Activated CD4-positive, CD25-positive, alpha-beta regulatory T cell treated with anti-CD3 and anti-CD28 coated beads, Interleukin-2, amount 50 U/mL, for 72 hours (primary cell): ENCODE measurements at places on chromosomes 13 and 19.

DNA sequence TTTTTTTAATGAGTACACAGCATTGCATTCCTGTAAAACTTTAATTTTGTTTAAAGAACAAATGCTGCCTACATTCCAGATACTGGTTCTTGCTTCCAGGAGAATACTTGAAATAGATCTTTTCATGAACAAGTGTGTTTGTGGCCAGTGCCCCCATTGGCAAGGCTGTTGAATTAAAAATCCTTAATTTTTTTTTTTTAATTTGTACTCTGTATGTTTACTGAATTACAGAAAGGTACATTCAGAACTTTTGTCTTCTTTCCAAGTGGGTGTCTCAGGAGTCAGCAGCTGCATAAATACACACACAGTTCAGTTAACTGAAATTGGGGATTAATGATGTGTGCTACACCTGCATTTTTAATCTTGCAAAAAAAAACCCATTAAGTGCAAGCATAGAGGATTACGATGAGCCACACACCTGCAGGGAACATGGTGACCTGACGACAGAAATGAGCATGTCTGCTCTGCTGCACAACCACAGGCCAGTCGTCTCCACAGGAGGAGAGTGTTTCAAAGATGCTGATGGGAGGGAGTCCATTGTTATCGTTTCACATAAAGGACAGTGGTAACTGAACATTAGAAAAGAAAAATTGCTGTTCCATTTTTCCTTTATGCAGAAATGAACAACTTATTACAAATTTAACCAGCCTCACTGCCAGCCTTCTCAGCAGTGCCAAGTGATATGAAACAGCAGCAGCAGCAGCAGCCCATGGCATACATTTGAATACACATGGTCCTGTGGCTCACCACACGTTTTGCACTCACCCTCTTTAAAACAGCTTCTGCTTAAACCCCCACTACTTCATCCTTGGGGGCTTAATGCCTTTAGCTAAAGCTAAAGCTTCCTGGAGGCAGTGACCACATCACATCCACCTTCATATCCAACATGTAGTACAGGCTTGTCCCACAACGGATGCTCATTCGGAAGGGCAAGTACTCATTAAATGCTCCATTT lies 72.3 kb upstream of the RFC3 start:
- DNase-seq = no peak

- no peak for DNase-seq
These were observed 6.1 kb downstream of the PTGIR start for GRCh38 chr19:46618670-46619231.

DNA sequence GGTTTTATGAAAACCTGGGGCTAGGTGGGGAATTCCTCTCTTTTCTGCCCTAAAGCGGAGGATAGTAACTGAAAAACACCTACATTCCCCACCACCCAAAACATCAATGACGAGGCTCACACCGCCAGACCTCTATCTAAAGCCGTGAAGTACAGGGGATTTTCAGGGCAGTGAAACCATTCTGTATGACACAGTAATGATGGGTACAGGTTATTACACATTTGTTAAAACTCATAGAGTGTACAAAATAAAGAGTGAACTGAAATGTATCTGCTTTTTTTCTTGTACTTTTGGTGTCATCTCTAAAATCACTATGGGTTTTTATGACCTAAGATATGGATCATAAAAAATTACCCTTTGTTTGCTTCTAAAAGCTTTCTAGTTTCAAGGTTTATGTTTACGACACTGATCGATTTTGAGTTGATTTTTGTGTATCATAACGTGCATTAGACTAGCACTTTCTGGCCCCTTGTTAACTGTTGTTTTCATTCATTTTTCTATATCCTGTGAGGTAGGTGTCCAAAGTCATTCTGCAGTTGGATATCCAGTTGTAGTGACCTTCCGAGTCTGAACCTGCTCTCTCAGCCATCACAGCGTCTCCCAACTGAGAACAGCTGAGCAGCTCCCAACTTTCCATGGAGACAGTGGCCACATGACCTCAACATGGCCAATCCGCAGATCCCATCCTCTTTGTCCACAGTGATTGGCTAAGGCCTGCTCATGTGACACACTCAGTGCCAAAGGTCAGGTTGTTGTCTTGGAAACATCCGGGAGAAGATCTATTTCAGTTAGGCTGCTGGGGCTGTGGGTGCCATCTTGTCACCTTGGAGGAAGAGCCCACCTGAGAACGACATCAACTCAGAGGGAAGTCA lies 10.3 kb downstream of the MBD3L2B start:
- DNase-seq = no peak

DNA sequence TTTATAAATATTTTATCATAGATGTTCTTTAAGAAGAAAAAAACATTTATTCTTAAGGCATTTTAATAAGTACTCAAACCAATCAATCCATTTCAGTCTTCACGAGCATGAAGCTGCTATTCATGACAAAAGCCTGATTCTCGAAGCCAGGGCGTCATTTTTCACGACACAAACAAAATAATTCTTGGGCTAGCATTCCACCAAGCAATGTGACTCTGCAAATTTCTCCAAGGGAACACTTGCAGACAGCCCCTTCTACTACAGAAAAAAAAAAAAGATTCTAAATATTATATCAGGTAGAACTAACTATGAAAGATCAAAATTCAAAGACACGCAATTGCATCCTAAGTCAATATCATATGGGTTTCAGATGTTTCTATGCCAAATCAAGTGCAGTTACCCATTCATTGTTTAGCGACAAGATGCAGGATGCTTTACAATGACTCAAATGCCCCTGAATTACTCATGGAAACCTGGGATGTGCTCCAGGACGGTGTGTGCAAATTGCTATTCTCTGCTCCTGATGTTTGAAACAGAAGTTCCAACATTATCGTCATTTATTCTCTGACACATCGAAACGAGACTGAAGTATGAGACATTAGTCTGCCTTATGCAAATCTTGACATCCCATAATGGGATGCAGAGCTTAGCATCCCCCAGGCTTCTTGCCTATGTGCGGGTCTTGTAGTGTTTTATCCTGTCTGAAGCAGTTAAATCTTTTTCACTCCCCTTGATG lies 517.7 kb downstream of the MYO16 start:
- DNase-seq = no peak

DNA sequence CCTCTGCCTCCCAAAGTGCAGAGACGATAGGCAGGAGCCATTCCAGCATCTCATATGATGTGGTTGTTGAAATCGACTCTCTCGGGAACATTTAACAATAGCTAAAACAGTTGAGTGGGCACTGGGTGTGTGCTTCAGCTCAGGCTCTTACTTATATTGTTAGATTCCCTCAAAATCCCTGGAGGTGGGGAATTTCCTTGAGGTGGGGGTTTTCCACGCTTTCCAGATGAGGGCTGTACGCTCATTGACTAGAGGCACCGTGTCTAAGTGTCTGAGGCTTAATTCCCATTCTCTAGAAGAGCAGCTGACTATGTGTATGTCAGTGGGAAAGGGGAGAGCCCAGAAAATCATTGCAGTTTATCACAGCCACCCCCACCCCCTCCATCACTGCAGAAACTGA lies 10.8 kb upstream of the GRAMD1A start:
- DNase-seq = no peak

- DNase-seq = no peak
These were observed 155.7 kb downstream of the SLC7A1 start for GRCh38 chr13:29439601-29440388.

- DNase-seq = no peak
These were observed 1016.6 kb upstream of the PCDH20 start for GRCh38 chr13:62432295-62432694.

DNA sequence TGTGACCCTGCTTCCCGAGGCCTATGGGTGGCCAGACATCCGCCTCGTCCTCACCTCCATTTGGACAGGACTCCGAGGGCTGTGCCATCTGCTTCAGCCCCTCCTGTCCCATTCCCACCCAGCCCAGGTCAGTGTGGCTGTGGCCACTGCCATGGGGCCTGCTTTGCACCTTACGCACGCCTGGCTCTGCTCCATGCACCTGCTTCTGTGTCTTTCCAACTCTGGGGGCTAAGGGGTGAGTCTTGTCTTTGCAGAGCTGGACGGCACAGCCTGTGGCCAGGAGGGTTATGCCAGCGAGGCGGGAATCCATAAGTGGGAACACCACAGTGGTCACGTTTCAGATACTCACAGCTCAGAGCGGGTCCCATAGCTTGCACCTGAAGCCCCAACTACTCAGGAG lies 5.2 kb upstream of the ZNF554 start:
- no peak for DNase-seq

- DNase-seq = no peak
These were observed 20.6 kb downstream of the KLF5 start for GRCh38 chr13:73079359-73079758.

DNA sequence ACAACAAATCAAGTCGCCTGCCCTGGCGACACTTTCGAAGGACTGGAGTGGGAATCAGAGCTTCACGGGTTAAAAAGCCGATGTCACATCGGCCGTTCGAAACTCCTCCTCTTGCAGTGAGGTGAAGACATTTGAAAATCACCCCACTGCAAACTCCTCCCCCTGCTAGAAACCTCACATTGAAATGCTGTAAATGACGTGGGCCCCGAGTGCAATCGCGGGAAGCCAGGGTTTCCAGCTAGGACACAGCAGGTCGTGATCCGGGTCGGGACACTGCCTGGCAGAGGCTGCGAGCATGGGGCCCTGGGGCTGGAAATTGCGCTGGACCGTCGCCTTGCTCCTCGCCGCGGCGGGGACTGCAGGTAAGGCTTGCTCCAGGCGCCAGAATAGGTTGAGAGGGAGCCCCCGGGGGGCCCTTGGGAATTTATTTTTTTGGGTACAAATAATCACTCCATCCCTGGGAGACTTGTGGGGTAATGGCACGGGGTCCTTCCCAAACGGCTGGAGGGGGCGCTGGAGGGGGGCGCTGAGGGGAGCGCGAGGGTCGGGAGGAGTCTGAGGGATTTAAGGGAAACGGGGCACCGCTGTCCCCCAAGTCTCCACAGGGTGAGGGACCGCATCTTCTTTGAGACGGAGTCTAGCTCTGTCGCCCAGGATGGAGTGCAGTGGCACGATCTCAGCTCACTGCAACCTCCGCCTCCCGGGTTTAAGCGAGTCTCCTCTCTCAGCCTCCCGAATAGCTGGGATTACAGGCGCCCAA lies at the start of gene LDLR:
TSS of gene LDLR (plus strand) at position 210 of the 760 bp plus-strand sequence. CDS start at position 296, 86 bp downstream.
- DNase-seq = peak; percentile 66

DNA sequence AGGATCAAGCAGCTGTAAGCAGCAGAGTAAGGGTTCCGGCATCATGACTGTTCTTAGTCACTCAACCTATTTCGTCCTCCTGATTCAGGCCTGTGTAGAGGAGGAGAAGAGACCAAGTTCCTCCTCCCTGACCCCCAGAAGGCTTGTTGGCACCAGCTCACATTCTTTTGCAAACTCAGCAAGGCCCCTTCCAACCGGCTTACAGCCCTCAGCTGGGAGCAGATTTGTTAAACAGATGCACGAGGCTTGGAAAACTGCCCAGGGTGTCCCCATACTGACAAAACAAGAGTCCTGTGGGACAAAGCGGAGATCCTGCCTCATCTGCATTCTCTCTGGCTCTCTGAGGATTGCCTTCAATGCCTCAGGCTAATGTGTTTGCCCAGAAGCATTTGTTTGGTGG lies 113.2 kb upstream of the SOX21 start:
- no peak for DNase-seq

DNA sequence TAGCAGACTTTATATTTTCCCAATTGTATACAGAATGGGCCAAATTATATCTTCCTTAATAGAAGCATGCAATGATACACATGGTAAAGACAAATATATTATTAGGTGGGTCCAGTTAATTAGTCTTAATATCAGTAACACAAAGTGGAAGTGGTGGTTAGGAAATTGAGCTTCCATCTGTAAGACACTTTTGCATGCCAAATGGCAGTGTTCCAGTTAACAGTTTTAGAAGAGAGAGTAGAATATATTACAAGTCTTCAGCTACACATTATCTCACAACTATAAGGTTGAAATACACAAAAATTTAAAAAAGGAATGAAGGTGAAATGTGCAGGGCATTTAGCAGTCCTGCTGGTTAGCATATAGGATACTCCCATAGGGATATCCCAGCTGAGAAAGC lies 536.5 kb downstream of the PCDH9 start:
- no peak for DNase-seq

GRCh38 chr19:925526-926322 lies at the start of gene ARID3A:
Gene ARID3A (plus strand): TSS chr19:926035. CDS start chr19:929529, 3,494 bp downstream.
- peak; percentile 80 for DNase-seq

DNA sequence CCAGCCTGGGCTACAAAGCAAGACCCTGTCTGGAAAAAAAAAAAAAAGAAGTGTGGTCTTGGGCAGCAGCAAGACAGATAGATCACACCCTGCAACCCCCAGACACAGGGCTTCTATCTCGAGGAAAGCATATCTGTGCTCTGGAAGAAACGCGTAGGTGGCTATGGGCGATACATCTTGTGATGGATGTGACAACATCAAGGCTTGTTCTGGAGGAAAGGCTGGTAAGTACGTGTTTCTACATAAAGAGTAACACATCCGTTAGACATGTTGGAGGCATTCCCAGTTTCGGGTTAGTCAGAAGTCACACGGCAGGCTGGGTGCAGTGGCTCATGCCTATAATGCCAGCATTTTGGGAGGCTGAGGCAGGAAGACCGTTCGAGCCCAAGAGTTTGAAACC lies 6.6 kb upstream of the DHDH start:
- no peak for DNase-seq

GRCh38 chr13:102729560-102730270 lies 34.9 kb upstream of the METTL21C start:
- DNase-seq = no peak

DNA sequence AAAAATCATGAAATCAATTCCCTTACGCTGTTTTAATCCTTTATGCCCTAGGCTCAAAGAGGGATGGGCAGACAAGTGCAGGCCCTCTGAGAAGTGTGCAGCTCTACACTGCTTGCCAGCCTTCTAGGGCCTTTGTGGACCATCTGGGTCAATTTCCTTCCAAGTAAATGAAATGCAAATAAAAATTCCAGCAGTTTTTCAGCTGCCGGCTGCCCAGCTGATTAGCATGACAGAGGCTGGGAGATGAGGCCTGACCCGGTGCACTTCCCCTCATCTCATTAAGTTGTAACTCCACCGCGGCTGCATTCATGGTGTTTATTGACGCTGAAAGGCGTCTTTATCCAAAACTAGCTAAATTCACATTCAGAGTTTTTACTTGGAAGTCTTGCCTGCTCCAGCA lies 47.5 kb upstream of the GSX1 start:
- no peak for DNase-seq

GRCh38 chr13:59979589-59979988 lies 184.1 kb downstream of the DIAPH3 start:
- no peak for DNase-seq

- DNase-seq = no peak
These were observed 33.6 kb downstream of the AKAP11 start for GRCh38 chr13:42305503-42305902.

DNA sequence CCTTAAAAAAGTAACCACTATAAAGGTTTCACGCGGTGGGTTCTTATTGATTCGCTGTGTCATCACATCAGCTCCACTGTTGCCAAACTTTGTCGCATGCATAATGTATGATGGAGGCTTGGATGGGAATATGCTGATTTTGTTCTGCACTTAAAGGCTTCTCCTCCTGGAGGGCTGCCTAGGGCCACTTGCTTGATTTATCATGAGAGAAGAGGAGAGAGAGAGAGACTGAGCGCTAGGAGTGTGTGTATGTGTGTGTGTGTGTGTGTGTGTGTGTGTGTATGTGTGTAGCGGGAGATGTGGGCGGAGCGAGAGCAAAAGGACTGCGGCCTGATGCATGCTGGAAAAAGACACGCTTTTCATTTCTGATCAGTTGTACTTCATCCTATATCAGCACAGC lies 30.6 kb downstream of the FGF9 start:
- DNase-seq = no peak
